ENCODE measurements at places on chromosomes 2 and 18.

- DNase-seq: no peak
Measured at GRCh38 chr2:12606472-12607000, 110.2 kb upstream of the TRIB2 start.

DNA sequence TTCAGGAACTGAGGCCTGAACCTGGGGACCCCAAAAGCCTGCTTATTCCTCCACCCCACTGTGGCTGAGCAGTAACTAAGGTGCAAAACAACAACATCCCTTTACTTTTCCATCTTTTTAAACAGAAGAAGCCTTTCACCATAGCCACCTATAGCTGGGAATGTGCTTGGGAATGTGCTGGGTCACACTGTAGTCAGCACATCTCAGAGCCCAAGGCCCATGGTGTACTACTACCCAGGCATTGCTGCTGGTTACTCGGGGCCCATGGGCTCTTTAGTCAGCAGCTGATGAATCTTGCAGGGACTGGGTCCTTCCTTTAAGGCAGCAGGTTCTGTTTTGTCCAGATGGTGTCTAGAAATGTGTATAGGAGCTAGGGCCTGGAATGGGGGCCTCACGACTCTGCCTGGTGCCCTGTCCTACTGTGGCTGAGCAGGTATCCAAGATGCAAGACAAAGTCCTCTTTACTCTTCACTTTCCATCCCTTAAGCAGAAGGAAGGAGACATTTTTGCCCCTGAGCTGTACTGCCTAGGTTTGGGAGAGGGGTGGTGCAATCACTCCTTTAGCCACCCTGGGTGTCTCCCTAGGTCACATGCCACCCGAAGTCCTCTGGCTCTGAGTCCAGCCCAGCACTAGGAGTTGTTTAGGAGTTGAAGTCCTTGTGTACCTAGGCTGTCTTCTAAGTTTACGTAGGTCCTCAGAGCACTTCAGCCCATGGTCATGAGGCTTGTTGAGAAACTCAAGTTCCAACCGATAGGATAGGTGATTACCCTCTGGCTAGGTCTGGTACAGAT lies 70.1 kb downstream of the OXER1 start:
- no peak for DNase-seq

DNA sequence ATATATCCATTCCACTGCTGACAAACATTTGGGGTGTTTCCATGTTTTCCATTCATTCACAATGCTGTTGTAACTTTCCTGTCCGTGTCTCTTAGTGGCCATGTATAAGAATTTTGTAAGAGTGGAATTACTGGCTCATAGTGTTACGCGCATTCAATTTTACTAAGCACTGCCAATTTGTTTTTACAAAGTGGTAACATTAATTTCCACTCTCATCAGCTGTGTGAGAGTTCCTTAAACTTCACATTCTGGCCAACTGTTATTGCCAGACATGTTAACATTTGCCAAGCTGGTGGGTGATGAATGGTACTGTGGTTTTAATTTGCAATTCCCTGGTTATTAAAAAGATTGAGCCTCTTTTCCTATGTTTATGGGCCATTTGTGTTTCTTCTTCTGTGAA lies 134.2 kb downstream of the DTNB start:
- DNase-seq: no peak

DNA sequence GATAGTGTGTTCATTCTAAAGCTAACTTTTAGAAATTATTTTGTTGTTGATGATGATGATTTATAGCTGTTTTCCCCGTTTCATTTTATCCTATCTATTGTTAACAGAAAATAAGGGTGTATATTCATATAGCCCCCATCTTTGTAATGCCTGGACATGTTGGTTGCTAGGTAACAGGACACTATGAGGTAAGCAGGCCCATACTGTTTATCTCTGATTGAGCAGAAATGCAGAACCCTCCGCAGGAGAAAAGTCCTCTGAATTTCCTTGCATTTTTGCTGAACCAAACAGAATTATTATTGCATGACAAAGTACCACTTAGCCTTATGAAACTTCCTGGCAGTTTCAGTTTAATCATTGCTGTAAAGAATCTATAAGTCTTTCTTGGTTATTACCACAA lies 339.4 kb downstream of the DCC start:
- no peak for DNase-seq

DNA sequence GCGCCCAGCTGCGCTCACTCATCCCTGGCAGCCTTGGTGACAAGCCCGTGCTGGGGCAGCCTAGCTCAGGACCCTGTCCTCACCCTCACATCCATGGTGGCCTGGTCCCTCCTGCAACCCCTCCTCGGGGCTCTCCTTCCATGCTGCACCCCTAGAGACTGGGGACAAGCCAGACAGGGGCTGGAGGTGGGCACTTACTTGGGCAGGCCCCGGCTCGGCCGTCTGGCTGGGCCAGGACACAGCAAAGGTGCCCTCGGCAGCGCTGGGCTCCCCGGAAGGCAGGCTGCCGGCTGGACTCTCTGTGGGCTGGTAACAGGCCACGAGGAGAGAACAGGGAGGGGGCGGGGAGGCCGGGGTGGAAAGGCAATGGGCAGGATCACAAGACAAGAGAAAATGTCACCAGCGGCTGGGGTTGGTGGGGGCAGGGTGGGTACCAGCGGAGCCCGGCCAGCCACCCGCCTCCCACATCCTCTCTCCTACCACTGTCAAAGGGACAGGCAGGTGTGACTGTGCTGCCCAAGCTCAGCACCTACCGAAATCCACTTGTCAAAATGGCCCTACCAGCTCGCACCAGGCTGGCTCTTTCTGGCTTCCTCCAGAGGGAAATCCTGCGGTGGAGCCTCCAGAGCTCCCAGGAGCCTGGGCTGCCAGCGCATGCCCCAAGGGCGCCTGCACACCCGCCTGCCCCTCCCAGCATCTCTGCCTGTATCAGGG lies 54.7 kb downstream of the BIN1 start:
- DNase-seq: no peak

- no peak for DNase-seq
Measured at GRCh38 chr2:216850665-216851322, 9.1 kb downstream of the TNP1 start.

DNA sequence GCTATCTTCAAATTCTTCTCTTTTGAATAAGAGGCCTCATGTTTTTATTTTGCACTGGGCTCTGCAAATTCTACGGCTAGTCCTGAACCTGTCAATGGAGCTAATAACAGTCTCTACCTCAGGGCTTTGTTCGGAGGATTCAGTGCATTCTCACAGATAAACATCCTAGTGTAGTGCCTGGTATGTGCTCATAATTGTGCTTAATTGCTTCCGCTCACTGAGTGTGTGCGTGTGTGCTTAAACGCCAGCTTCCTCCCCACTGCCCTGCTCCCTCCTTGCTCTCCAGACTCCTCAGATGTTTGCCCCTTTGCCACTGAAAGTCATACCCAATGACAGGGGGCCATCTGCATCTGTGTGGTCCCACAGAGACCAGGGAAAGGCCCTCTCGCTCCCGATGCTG lies 6.7 kb downstream of the GYPC start:
- DNase-seq: no peak

- no peak for DNase-seq
Measured at GRCh38 chr2:37378411-37378810, 34.0 kb downstream of the QPCT start.

DNA sequence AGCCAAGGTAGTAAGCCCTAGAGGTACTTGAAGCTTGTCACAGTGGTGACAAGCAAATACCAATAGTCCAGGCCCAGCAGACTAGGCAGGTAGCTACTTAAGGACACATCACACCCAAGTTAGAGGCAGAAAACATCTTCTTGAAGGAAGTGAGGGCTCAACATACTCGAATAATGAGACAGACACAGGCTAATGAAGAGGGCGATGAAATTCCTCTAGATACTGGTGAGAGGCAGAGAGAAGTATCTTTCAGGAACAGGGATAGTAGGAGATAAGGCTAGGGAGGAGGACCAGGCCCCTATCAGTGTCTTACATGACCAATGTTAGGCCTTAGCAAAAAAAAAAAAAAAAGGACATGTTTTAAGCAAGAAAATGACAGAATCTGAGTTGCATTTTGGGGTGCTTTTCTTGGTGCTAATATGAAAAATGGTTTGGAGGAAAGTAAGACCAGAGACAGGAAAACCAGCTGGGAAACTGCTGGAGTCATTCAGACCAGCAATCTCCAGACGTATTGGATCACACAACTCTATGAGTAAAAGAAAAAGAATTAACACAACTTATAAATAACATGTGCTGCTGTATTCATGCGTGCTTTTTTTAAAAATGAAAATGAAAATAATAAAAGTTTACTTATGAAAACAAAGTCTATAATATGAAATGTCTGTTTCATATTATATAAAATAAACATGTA lies 37.7 kb downstream of the COBLL1 start:
- DNase-seq: no peak

DNA sequence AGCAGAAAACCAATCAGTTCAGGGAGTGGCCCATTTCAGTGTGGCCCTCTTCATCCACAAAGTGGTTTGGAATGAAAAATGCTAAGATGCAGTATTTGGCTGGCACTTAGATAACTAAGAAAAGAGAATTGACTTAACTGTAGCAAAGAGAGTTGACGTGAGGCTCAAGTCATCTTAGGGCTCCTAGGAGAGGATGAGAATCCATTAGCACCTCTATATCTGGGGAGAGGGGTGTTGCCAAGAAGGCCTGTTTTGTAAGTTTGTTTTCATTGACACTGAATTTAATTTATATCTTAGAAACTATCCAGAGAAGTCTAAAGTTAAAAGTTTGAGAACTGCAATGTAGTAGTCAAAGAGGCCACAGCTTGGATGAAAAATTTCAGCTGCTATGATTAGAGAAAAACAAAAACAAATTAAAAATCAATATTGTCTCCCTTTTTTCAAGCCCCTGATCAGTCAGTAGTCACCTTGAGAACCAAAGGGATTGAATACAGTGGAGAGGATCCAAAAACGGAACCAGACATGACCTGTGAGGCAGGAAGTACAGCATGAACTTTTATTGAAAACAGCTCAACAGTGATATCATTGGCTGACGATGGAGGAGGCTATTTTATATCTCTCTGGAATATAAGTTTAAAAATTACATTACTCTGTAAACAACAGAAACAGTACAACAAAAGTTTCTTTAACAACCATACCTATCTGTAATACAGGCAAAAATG lies 52.7 kb downstream of the PHLPP1 start:
- DNase-seq: no peak

DNA sequence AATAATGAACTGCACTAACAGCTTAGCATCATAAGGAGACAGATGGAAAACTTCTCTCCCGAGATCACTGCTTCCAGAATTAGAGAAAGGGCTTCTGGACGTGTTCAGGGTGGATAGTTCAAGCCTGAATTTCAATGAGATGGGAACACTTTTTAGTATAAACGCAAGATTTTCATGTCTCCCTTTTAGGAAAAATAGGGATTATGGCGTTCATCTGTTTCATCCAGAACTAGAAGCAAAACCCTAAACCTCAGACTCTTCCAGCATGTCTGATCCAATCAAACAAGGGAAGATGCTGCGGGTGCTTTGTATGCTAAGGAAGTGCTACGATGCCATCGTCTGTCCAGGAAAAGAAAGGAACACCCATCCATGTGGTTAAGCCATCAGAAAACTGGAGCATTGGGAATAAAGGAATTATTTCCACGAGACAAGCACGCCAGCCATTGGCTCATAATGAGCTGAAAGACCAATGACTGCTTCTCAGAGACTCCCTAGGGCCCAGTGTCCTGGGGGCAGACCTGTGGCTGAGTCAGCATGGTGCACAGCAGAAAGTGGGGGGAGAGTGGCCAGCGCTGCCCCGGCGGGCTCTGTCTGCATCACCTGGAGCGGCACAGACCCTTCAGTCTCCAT lies 65.9 kb upstream of the AFF3 start:
- peak; percentile 71 for DNase-seq

GRCh38 chr2:46647766-46648742 lies 168.7 kb downstream of the TMEM247 start:
- DNase-seq: no peak

DNA sequence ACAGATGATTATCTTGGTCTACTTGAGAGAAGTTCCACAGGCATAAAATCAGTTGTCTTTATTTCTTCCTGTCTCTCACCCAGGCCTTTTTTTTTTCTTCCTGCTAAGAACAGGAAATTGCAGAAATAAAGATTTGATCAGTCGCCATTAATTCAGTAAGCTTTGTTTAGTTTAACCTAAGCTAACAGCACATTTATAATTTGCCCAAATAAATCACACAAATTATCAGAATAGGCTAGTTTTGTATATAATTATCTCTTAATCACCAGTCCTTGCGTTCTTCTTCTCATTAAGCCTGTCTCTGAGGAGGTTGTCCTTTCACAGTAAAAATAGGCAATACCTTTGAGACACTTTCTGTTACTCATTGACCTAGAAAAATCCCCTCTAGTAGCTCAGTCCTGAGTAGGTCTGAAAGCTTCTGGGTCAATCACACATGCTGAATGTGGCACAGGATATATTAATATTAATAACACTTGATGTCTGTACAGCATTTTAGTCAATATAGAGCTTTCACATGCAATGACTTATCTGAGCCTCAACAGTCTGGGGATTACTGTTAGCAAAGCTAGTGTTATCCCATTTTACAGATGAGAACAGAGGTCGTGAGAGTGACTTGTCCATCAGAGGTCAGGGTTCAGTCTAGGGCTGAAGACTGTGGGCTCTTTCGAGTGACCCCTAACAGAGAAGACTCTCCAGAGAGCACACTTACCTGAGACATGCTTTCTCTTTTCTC lies 11.2 kb upstream of the STK17B start:
- no peak for DNase-seq

DNA sequence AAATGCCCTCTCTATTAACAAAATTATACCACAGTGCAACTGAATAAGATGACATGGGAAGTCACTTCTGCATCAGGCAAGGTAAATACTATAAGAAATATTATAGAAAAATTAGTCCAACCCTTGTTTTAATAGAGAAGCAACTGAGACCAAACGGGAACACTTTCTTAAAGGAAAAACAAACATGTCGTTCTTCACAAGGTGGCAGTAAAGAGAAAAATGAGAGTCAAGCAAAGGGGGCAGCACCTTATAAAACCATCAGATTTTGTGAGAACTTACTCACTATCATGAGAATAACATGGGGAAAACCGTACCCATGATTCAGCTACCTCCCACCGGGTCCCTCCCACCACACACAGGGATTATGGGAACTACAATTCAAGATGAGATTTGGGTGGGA lies 481.7 kb upstream of the CRIM1 start:
- DNase-seq: peak; percentile 11

DNA sequence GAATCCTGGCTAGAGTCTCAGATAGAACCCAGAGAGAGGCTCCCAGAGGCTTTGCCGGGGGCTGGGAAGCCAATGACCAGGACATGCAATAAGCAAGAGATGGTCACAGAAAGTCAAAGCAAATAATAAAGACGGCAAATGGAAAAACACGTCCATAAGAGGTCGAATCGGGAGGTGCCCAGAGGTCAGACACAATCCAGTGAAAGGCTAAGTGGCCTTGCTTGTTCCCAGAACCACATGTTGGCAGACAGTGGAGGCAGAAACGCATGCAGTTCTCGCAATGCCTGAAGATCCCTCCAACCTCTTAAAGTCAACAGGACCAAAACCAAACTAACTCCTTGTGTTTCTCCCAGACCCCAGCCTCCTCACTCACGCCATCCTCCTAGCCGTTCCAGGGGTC lies 3.0 kb downstream of the CYB5A start:
- no peak for DNase-seq

DNA sequence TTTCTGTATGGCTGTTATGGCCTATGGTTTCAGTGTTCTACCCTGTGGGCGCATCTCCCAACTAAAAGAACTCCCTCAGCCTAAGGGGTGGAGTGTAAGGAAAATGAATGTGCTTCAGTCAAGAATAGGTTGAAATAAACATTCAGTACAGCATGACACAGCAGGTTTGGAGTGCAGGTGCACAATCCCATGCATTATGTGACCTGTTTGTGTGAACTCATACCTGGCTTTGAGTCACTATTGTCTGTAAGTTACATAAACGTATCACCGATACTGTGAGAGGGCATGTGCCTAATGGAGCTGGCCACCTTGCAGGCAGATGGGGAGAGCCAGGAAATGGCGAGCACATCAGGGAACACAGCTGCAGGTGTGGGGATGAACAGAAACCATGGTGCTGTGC lies 216.0 kb downstream of the DSEL start:
- no peak for DNase-seq
